Stimulated activated CD8-positive, alpha-beta memory T cell treated with anti-CD3 and anti-CD28 coated beads, Interleukin-4, amount 100 ng/mL, for 4 hours (primary cell): ENCODE measurements at places on chromosomes 6 and 20.

- DNase-seq: no peak
Measured at GRCh38 chr20:23222531-23223200, 127.9 kb upstream of the NXT1 start.

- no peak for DNase-seq
Measured at GRCh38 chr6:3861424-3861823, 12.3 kb downstream of the FAM50B start.

DNA sequence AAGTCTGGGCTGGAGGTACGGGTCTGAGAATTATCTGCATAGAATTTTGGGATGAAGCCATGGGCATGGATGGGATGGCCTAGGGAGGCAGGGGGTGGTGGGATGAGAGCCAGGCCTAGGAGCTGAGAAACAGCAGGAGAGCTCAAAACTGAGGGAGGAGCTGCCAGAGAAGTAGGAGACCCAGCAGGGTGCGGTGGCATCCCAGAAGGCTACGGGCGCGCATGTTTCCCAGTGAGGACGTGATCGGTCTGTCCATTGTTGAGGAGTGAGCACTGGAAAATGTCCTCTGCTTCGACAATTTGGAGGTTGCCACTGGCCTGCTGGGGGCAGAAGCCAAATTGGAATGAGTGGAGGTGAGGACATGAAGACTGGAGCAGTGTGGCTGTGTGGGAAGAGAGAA is 14.5 kb upstream of the MROH8 start:
- no peak for DNase-seq

DNA sequence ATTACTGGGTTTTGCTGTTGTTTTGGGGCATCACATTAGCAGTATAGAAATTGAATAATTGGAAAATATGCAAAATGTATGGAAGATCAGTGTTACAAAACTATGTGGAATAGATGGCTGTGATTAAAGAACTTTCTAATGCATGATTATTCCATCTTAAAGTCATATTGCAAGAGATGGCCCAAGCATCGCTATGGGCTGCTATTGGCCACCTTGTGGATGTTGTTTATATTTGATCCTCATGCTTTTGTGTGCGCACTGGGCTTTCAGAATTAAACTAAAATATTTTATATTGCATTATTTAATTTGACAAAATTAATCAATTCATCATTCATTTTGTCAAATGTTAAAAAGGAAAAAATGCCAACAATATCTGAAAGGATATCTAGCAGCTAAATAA is 16.1 kb upstream of the HMGN3 start:
- no peak for DNase-seq

DNA sequence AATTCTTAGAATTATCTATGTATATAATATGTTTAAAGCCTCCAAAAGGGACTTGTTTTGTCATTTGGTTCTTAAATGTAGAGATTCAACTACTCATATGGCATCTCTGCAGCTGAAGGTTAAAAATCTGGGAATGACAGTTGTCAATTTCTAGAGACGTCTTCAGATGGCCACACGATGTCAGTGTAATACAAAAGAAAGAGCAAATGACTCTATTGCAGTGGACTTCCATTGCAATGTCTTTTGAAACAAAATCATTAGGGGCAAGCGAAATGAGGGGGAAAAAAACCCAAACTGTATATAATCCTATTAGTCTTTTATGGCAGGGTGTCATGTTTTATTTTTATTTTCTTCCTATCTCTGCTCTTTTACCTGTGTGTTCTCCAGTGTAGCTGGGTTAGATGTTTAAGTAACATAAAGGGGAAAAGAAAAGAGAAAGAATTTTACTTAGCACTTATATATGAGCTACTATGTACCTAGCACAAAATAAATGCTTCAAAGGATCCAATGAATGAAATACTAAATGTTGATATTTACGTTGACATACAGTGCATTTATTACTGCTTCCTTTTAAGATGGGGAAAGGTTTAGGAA is 26.2 kb downstream of the CCN2 start:
- no peak for DNase-seq

GRCh38 chr20:36632487-36633284 is 13.3 kb downstream of the SLA2 start:
- DNase-seq: no peak

- no peak for DNase-seq
Measured at GRCh38 chr6:17098538-17098937, 3.3 kb upstream of the STMND1 start.

- no peak for DNase-seq
Measured at GRCh38 chr6:98830146-98830545, 4.2 kb upstream of the POU3F2 start.

GRCh38 chr6:148044921-148045320 is 297.7 kb upstream of the SASH1 start:
- no peak for DNase-seq

- DNase-seq: no peak
Measured at GRCh38 chr6:89045011-89045387, 35.6 kb upstream of the PNRC1 start.

DNA sequence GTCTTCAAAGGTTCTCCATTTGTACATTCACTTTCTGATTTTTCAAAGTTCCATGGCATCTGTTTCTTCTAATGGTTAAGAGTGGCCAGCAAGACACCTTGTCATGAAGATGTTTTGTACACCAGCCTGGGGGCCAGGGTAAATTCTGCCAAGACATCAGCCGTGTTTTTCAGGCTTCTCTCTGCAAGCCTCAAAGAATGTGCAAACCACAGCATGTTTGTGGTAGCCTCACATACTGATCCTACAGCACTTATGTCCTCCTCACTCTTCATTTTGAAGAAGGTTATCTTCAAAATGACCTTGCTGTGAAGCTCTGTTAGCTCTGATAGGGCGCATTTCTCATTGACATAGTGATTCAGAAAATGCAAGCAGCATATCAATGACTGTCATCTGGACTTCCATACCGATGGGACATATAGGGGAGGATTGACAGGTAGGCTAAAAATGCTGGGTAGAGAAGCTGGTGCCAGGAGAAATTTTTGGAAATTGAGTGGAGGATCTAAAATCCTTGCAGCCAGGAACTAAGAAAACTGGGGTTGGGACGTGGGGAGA is 59.3 kb upstream of the SPTLC3 start:
- DNase-seq: no peak

DNA sequence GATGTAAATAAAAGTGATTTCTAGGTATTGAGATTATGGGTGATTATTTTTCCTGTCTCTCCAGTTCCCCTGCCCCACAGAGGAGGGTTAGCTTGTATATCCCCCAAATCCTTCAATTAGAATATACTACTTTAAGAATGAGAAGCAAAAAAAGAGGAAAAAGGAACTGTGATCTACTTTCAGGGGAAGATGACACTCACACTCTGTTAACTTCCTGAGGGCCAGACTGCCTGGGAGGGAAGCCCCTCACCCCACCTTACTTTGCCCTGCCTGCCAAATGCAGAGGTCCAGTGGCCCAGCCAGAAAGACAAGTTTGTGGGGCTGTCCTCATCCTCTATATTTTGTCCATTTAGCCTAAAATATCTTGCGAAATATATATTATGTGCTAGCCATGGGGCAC is 9.2 kb upstream of the LY86 start:
- DNase-seq: no peak

GRCh38 chr6:148460876-148461646 is 118.4 kb downstream of the SASH1 start:
- no peak for DNase-seq

- DNase-seq: no peak
Measured at GRCh38 chr20:58555078-58555765, 40.0 kb upstream of the APCDD1L start.

- DNase-seq: no peak
Measured at GRCh38 chr6:85405175-85405852, 44.6 kb upstream of the NT5E start.

- no peak for DNase-seq
Measured at GRCh38 chr6:3227363-3228045, at the start of gene TUBB2B. Gene TUBB2B (minus strand): TSS chr6:3227653. CDS start chr6:3227543, 110 bp downstream.

DNA sequence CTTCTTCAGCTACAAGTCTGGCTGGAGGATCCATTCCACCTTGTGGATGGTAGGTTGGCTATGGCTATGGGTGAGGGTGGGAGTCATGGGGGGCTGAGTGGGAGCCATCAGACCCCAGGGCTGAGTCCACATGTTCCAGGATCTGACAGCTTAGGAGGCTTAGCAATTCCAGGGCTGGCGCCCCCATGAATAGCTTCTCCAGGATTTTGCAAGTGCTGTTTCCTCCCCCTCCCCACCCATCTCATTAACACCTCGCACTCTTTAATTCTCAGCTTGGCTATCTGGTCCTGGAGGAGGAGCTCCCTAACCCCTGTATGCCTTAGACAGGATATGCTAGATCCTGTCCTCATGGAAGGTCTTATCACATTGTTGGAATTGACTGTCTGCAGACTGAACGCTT is 39.0 kb upstream of the ANGPT4 start:
- no peak for DNase-seq

DNA sequence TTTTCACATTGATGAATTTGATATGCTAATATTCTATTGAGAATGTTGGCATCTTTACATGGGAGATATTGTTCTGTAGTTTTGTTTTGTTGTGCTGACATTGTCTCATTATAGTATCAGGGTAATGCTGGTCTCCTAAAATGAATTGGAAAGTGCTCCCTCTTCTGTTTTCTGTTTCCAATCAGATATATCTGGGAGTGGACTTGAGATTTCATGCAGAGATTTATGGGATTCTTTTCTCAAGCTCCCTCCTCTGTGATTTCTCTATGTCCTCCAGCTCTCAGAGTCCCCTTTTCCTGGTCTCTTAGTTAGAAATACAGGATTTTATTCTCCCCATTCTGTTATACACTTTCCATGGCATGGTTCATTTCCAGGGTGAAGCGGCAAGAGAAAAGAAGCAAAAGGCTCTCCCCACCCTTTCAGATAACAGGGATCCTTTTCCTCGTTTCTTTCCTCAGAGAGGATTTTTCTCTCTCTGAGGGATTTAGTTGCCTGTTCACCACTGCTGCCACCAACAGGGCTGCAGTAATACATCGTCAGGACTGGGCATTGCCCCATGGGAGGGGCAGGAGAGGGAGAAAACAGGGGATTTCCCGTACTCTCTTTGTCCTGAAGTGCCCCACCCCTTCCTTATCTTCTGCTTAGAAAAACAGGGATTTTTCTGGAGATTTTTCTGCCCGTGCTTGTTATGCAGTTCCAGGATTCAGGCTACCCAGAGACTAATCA is 59.3 kb upstream of the STMND1 start:
- no peak for DNase-seq

- DNase-seq: no peak
Measured at GRCh38 chr6:142718667-142719191, 226.2 kb downstream of the HIVEP2 start.

- no peak for DNase-seq
Measured at GRCh38 chr6:73943411-73943810, 247.4 kb downstream of the CD109 start.
